Mononuclear cell (primary cell): ENCODE measurements at places on chromosomes 4 and X. TPM values are rescaled to one million over a fixed set of nuclear protein-coding genes. Genes with fewer than 3 reads are reported as not detected.

ZAR1 gene
- not detected for total RNA-seq

IBSP gene
- 0.21 TPM for total RNA-seq

SULT1E1 gene
- total RNA-seq = not detected

CTAG2 gene
- not detected for total RNA-seq

IQSEC2 gene
- total RNA-seq = 4.4 TPM

CSAG1 gene
- total RNA-seq = not detected

DCAF12L2 gene
- total RNA-seq = not detected

SMIM10 gene
- not detected for total RNA-seq

ZMAT1 gene
- 10.2 TPM for total RNA-seq

TEX11 gene
- not detected for total RNA-seq

KCNIP4 gene
- not detected for total RNA-seq

GPC3 gene
- total RNA-seq = 0.31 TPM

MAGEA3 gene
- total RNA-seq = not detected

SUPT20HL2 gene
- total RNA-seq = not detected

FGF16 gene
- not detected for total RNA-seq

SSX1 gene
- total RNA-seq = not detected

RASL11B gene
- total RNA-seq = 0.31 TPM
